ENCODE measurements at places on chromosomes 7 and 10.

DNA sequence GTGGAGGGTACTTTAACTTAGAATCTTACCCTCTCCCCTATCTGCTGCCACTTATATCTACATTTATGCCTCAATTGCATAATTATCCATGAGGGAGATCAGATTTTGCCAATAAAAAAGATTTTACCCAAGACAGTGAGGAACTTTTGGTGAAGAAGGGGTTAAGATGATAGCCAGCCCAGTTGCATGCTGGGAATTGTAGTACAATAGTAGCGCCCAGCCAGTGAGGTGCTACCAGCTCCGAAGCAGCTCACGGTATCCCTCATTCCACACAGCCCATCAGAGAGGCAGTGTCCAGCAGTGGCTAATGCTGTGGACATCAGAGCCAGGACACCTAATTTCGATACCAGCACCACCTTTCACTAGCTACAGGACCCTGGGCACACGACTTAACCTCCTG is 5.9 kb upstream of the LGI1 start:
- DNase-seq = no peak

DNA sequence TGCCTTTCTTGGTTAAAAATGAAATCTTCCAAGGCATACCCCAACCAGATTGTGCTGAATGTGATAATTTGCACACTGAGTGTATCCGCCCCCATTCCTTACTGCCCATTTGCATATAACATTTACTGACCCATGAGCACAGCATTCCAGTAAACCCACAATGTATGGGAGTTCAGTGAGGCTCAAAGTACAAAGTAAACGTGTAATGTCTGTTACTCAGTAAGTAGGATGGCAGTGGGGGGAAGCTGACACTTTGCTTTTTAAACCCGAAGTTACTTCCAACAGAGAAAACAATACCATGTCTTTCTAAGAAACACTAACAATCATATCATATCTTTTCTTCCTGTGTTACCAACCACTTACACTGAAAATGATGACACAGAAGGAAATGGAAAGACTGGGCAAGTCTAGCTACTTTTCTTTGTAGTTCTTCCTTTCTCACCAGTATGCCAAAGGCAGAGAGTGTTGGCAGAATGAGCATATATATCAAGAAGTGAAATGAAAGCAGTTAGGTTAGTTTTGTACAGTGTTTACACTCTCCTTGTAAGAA is 27.1 kb upstream of the SOSTDC1 start:
- no peak for DNase-seq

DNA sequence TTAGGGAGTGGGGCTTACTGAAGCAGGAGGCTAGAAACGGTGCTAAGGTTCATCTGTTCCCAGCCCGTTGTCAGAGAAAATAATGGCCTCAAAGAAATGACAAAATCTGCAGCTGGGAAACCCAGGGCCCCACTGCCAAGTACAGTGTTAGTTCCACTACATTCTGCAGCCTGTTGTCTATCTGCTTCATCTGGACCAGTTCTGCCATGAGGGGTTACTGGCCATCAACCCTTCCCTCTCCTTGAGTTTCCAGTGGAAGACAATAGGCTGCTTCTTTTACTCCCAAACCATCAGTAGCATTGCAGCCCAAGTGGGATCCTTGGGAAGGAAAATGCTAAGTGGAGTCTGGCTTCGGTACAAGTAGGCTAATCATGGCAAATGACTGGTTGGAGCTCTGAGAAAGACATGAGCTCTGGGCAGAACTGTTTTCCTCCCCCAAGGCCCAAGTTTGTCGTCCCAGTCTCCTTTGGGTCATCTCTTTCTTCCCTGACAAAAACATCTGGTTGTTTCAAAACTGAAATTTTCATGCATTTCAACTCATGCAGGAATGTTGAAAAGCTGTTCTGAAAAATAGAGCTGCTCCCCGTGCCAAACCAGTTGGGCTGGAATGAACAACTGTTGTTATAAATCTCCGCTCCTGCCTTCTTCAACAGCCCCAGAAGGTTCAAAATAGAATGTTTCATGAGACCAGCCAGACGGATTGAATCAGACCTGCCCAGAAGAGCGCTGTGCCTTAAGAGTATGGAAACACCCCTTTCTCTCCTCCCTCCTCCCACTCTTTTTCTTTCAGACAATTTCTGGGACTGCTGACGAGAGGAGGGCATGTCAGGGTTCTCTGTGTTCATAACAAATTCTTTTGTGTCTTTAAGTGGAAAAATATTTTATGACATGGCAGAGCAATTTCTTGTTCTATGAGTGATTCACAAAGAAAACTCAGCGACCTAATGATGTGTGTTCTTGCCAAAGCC is 116.6 kb downstream of the RAB18 start:
- no peak for DNase-seq

DNA sequence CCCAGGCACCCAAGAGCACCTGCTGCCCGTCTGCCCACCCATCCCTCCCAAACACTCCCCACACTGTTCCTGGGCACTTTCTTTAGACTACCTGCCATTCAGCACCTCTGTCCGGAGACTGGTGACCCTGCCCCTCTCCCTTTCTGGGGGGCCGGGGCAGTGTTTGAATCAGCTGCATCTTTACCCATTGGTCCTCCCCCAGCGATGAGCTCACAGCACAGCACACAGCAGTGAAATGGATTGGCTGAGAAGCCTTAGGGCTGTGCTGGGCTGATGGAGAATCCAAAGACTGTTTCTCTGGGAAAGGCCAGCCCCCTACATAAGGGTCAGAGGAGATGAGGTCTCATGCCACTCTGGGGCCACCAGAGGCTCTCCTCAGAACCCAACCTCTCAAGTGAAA is 40.2 kb downstream of the VWA2 start:
- no peak for DNase-seq

DNA sequence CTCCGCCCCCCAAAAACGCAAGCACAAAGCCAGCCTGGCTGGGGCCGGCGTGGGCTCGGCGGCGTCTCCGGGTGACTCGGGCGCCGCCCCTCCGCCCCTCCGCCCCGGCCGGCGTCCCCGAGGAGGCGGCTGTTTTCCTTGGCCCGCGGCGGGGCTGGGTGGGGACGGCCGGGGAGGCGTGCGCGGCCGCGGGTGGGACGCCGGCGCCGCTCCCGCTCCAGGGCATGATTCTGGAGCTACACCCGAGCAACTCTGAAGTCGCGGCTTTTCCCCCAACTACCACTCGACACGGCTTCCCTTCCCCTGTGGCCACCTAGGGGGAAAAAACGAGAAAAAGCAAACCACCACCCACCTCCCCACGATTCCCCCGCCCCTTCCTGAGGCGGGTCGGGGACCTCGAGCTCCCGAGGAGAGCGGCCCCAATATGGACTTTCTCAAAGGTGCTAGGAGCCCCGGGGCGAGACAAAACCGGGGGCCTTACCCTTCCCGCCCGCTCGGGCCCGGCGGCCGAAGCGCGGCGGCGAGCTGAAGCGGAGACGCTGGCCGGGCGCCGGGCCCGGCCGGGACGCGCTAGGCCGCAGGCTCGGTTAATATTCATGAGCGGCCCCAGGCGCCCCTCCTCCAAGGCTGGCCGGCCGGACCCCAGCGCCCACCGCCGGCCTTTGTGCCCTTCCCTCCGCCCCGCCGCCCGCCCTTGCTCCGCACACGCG is 856 bp downstream of the ARHGAP21 start:
- DNase-seq = peak; percentile 20

DNA sequence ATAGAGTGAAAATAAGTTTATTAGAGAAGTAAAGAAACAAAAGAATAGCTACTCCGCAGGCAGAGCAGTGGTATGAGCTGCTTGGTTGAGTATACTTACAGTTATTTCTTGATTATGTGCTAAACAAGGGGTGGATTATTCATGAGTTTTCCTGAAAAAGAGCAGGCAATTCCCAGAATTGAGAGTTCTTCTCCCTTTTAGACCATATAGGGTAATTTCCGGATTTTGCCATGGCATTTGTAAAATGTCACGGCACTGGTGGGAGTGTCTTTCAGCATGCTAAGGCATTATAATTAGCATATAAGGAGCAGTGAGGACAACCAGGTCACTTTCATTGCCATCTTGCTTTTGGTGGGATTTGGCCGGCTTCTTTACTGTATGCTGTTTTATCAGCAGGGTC is 25.7 kb upstream of the GALNT17 start:
- no peak for DNase-seq

DNA sequence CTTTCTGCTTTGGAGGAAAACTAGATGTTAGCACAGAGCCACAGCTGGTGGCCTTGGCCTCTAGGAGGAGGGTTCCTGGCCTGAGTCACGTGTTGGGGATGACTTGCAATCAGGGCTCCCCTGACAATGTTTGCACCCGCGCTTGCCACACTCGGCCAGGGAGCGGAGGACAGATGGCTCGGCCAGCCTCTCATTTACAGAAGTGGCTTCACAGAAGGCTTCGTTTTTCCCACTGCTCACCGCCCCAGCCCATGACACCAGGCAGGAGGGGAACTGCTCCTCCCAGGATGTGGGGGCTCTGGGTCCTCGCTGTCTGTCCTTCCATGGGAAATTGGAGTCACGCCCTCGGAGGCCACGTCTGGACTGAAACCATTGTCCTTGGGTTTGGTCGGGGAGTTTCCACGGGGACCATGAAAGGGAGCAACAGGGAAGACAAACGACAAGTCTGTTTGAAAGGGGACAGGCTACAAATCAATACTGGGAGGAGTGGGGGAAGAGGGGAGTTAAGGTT is 49.6 kb upstream of the UBE3C start:
- DNase-seq = no peak

DNA sequence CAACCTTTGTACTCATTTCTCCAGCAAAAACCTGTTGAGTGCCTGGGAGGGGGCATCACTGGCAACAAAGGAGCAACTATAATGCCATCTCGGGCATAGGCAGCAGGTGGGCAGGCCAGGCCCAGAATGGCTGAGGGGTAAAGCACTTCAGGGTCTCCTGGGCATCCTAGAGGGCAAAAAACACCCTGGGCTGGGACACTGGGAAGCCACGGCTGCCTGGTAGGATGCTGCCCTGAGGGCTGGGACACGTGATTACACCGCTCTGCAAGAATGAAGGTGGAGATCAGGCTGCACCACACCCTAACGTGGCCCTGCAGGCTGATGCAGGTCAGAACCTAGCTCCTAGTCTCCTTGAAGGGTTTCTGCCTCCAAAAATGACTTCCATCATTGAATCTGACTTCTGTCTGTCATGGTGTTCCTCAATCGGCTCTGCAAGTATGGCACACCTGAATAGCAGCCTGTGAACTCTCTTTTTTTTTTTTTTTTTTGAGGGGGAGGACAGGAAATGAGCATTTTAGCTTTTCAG is 4.5 kb upstream of the TRAPPC14 start:
- no peak for DNase-seq

- DNase-seq = no peak
These were observed 134.3 kb downstream of the HTR7 start for GRCh38 chr10:90723416-90724068.

DNA sequence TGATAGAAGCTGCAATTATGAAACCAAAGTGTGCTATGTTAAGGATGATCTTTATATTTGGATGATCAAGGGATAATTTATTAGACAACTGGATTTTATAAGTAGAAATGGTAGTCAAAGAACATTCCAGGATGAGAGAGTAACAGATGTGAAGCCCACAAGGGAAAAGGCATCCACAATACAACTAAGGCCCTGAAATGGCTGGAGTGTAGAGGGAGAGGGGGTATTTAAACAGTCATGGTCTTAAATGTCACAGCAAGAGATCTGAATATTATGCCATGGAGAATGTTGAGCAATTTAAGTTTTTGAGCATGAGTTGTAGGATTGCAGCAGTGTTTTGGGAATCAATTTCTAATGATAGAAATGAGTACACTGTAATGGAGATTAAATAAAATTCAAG is 282.3 kb upstream of the DKK1 start:
- no peak for DNase-seq

DNA sequence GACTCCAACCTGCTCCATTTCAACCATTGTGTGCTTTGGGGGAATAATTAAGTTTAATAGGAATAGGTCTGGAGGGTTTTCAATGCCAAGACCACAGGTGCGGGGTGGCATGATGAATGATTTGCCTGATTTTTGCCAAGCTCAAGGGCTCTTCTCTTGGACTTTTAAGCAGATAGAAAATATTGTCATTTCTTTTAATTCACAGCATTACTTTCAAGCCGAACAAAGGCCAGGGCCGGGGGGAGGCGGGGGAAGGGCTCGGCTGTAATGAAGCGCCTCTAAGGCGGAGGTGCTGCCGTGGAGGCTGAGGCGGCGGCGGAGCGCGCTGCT is 6.5 kb downstream of the PTF1A start:
- DNase-seq = no peak

DNA sequence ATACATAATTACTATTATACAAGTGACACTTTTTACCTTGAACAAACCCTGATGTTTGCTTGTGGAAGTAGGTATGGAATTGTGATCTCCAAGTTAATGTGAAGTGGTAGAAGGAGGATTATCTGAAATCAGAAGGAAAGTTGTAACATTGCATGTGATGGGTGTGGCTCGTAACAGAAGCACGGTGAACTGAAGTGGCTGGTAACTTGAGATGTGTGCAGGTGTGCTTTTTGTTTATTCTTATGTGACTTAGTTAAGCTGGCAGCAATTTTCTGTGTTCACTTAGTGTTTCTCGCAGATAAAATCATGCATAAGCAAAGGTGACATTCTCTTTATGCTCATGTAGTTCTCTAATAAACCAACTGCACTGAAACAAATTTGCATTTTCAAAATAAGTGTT is 82.3 kb downstream of the ZEB1 start:
- no peak for DNase-seq

- no peak for DNase-seq
These were observed 14.5 kb upstream of the CPA1 start for GRCh38 chr7:130365511-130366441.

GRCh38 chr10:102827597-102827975 is 9.6 kb downstream of the CYP17A1 start:
- no peak for DNase-seq

DNA sequence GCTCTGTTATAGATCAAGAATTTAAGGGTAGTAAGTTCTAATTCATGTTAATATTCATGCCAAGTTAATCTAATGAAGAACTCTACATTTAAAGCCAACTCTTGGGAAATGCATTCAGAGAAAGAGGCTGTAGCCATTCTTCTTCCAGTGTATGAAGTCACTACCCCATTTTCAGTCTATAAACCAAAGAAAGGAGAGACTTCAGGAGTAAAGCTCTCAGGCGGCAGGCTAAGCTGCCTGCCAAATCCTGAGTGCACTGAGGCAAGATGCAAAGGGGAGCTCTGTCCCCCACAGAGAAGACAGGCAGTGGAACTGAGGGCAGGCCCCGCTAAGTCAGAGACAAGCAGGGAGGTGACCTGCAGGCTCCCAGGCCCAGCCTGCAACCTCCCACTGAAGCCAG is 41.5 kb downstream of the SLIT1 start:
- DNase-seq = no peak

- no peak for DNase-seq
These were observed 88.2 kb upstream of the MKX start for GRCh38 chr10:27833792-27834191.

GRCh38 chr10:75957314-75958120 is 526.1 kb downstream of the LRMDA start:
- DNase-seq = no peak

Measured in stimulated activated CD4-positive, alpha-beta T cell treated with anti-CD3 and anti-CD28 coated beads, TNF-alpha, amount 100 ng/mL, for 4 hours (primary cell).